ENCODE measurements at places on chromosomes 7 and 10.

- DNase-seq, result no peak
These were observed at the start of gene FRMPD2 for GRCh38 chr10:48274636-48275035. FRMPD2 (minus strand) TSS chr10:48274696; CDS start chr10:48274567, 129 bp downstream.

DNA sequence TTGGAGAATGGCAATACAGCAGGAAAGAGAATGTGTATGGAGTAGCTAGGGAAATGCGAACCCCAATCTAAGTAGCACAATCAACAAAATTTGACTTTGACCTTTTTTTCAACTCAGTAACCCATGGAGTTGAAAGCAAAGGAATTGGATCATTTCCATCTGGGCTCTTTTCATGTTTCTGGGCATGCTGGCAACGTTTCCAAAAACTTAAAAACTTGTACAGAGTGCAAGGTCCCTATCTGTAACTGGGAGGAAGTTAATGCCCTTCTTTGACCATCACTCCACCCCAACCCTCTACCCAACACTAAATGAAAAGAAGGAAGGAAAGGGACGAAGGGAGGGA, 1.3 kb upstream of the HIBADH start:
- DNase-seq, result no peak

DNA sequence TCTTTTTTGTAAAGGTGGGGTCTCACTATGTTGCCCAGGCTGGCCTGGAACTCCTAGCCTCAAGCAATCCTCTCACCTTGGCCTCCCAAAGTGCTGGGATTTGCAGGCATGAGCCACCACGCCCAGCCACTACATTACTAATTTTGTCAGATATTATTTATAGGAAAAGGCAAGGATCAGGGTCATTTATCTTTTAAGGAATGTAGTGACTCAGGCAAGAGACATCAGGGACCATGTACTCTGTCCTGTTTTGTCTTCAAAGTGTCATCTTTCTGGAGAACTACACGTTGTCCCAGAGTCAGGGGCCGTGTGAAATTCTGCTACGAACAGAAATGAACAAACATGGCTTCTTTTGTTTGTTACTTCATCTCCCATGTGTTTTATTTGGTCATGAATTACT, 105.3 kb downstream of the NPTX2 start:
- no peak for DNase-seq

DNA sequence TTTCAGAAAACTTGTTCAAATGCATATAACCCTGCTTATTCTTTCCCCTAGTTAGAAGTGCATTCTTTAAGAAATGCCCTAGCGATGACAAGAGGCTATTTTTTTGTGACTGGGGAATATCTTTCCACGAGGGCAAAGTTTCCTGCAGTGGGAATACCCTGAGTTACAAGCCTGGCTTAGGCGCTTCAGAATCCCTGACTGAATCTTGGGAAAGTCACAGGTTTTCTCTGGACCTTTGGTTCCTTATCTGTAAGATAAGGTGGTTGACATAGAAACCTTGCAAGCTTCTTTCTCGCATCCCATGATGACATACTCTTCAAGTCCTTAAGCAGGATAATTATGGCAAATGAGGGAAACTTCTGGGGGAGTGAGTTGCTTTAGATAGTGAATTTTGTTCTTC, 80.5 kb upstream of the FZD8 start:
- DNase-seq, result no peak

GRCh38 chr10:82267465-82267864, 392.5 kb downstream of the NRG3 start:
- DNase-seq, result no peak

DNA sequence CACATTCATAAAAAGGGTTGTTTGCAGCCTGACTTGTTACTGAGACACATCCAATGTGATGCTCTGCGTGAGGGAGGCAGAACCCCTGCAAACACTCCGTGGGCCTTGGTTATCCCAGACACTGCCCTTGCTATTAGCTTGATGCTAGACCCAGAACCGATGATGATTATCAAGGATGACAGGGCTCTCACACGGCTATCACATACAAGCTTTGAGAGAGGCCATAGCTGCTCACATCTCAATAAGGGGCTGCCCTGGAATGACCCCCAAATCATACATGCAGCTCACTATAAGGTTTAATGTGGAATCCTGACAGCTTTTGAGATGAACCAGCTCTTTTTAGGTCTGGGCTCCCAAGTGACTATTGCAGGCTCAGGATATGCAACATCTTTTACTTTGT, 44.4 kb upstream of the TCERG1L start:
- DNase-seq, result no peak

GRCh38 chr10:29470843-29471543, 163.8 kb downstream of the SVIL start:
- DNase-seq, result no peak

GRCh38 chr10:77919713-77920108, 6.8 kb downstream of the DLG5 start:
- DNase-seq, result no peak

DNA sequence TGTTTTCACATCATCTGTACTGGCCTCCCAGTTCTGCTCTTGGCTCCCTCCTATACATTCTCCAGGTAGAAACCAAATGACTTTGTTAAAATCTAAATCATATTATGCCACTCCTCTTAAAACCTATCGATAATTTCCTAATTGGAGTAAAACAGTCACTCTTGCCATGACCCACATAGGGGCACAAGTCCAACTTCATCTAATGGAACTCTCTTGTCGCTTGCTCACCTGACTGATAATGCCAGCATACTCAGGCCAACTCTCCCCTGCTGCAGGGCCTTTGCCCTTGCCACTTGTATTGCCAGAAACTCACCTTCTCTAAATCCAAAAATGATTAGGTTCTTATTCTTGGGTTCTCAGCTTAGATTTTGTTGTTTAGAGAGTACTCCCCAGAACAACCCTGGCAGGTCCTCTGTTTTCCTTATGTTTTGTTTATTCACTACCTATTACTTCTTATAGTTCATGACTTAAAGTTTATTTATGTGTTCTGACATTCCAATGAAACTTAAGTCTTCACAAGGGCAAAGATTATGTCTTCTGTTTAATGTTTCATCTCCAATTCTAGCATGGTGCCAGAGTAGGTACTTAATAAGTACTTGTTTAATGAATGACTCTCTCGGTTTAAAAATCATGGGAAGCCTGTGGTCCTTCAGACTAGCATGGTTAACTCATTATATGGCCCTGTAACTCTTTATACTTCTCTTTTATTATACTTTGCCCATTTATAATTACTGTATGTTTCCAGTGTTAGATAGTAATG, 345.9 kb upstream of the SMIM30 start:
- no peak for DNase-seq

GRCh38 chr7:55484241-55484640, 88.1 kb downstream of the VOPP1 start:
- DNase-seq, result no peak

DNA sequence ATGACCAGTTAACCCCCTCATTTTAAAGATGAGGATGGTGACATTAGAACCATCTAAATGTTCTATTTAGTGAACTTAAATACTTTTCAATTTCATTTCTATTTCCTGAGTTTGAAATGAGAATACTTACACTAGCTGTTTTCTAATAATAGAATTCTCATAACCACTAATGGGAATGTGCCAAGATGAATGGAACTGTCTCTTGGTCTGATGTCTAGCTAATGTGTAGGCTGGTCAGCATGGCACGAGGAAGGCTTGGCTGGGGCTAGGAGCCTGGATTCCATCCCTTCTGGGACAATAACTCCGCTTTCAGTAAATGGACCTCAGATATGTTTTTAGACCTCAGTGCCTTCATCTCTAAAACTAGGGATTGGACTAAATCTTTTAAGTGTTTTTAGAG, 185.8 kb upstream of the NRP1 start:
- DNase-seq, result no peak

DNA sequence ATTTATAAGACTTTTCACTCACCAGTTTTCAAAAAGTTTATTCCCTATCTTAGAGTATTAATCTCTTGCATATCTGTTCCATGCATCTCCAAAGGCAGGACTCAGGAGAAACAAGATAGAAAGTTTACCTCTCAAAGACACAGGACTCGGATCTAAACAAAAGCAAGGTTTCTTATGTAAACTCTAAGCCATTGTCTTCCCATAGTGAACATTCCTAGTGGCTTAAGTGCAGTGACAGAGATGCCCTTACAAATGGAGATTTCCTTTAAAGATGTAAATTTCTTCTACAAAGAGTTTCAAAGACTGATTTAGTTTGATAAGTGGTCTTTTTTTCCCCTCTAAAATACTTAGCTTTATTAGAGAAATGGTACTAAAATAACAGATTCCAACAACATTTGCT, 209.8 kb downstream of the ACTR3B start:
- no peak for DNase-seq

DNA sequence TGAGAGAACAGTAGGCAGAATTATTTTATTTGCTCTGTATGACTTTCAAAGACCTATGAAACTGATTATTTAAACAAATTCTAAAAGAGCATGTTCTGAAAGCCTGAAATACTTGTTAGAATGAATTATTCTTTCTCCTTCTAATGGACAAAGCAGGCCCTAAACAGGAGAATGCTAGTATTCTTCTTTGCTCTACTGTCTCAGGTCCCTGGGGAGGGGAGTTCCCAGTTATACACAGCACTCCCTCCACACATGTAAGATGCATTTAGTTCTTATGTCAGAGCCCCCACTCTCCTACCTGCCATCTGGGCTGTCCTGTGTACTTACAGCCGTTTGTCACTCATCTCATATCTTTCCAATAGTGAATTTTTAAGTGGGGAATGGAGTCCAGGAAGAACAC, 633.5 kb upstream of the ANKRD30A start:
- DNase-seq, result no peak

DNA sequence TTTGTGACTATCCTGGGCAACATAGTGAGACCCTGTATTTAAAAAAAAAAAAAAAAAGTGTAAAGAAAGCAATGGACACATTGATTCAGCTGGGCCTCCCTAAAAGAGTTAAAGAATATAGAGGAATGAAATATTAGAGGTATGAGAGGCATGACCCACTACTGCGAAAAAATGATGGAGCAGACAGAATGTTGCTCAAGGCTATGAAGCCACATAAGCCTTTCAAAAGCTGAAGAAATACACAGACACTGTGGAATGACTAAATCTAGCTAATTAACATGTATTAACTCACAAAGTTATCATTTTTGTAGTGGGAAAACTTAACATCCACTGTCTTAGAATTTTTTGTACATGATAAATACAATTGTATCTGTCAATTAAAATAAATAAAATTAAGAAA, 107.3 kb downstream of the HGF start:
- DNase-seq, result no peak

DNA sequence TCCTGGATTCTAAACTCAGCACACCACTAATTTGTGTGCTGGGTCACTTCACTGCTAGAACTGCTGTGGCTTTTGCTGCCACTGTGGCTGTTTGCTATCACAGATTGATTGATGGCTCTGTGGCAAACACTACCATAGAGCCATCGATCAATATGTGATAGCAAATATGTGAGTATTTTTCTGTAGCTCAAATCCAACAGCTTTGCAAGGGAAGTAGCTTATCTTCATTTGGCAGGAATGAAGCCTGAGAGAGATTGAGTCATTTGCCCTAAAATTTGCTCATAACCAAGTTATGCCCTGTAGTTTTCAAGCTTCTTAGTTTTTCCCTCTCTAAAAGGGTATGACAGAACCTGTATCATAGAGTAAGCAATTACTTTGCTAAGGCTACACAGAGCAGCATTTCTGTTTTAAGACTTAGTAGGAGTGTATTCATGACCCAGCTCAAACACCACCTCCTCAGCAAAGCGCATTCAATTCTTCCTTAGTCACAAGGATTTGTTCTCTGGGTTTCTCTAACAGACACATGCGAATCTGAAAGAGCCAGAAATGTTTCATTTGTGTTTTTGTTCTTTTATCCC, 43.1 kb downstream of the MINPP1 start:
- DNase-seq, result no peak

DNA sequence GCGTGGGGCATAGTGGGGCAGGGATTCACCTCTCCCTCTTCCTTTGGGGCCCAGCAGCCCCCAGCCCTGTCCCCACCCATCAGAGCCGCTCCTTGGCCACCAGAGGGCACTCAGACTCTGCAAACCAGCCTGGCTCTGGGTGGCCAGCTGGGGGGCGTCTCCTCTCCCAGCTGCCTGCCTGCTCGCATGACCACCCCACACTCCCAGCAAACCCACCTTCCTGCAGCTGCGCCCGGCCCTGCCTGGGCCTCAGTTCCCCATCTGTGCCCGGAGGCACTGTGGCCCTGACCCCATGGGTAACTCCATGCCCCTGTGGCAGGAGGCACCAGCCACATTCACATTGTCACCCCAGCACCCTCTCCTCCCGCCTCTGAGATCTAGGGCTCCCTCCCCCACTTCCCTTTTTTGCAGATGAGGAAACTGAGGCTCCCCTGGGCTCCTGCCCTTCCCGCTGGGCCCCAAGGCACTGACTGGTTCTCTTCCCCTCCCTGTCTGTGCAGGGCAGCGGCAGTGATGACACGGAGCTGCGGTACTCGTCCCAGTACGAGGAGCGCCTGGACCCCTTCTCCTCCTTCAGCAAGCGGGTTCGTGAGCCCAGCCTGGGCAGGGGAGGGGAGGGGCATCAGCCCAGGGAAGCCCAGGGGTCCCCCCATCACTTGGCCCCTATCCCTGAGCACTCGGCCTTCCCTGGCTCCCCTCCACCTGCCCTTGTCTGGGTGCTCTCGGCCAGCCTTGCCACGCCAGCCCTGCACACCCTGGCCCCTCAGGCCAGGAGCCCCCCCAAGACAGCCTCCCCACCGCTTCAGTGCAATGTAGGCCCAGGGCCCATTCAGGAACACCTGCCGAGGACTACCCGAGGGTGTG, 6.9 kb upstream of the SH2B2 start:
- DNase-seq, result peak; percentile 62

DNA sequence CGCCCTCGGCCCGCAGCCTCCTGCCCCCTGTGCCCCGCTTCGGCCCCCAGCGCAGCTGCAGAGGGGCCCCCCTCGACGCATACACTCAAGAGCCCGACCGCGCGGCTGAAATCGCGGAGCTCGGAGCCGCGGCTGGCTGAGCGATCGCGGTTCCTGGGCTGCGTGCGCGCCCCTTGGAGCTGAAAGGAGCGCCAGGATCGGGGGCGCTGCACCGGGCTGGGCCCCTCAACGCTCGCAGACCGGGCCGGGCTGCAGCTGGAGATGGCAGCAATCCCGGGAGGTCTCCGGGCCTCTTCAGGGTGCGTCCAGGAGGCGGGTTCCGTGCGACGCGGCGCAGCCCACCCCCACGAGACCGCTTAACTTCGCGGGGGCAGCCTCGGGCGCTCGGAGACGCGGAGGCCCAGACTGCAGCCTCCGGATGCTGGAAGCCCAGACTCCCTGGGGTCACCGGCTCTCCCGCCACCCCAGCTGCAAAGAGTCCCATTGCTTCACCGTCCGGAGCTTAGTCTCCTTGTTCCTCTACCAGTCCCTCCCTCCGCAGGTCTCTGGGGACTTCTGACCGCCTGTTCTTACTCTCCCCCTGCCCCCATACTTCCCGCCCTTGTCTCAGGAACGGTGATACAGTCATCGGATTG, 73.0 kb upstream of the LRRC4 start:
- peak; percentile 17 for DNase-seq

- no peak for DNase-seq
These were observed 52.5 kb upstream of the COMTD1 start for GRCh38 chr10:75288140-75288711.

GRCh38 chr10:104690959-104691358, 49.9 kb downstream of the SORCS3 start:
- no peak for DNase-seq

DNA sequence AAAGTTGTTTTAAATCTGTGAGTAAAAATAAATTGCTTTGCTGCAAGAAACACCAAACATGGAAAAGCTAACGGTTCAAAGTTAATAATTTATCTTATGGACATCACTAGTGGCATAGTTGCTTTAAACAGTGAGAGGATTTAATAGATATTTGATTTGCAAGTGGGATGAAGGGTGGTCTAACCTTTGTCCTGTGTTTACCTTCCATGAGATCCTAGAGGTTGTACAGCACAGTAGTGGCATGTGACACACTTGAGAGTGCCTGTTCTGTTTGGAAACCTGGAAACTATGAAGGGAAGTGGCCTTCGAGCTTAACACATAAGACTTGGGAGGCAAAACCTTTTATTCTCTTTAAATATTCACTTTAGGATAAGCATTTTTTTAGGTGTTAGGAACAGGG, 16.0 kb downstream of the EGFR start:
- DNase-seq, result no peak

Data from stimulated activated naive CD8-positive, alpha-beta T cell treated with anti-CD3 and anti-CD28 coated beads, Interleukin-15, amount 100 ng/mL, for 72 hours (primary cell).